ENCODE measurements at places on chromosomes 2 and 18.

GRCh38 chr2:29797916-29798315 lies 123.5 kb downstream of the ALK start:
- no peak for DNase-seq

- no peak for DNase-seq
Measured at GRCh38 chr2:240603846-240604245, 17.3 kb downstream of the CAPN10 start.

- peak; percentile 71 for DNase-seq
Measured at GRCh38 chr2:30421604-30422443, 25.2 kb upstream of the LCLAT1 start.

- DNase-seq: no peak
Measured at GRCh38 chr2:96158554-96158940, 13.3 kb upstream of the DUSP2 start.

DNA sequence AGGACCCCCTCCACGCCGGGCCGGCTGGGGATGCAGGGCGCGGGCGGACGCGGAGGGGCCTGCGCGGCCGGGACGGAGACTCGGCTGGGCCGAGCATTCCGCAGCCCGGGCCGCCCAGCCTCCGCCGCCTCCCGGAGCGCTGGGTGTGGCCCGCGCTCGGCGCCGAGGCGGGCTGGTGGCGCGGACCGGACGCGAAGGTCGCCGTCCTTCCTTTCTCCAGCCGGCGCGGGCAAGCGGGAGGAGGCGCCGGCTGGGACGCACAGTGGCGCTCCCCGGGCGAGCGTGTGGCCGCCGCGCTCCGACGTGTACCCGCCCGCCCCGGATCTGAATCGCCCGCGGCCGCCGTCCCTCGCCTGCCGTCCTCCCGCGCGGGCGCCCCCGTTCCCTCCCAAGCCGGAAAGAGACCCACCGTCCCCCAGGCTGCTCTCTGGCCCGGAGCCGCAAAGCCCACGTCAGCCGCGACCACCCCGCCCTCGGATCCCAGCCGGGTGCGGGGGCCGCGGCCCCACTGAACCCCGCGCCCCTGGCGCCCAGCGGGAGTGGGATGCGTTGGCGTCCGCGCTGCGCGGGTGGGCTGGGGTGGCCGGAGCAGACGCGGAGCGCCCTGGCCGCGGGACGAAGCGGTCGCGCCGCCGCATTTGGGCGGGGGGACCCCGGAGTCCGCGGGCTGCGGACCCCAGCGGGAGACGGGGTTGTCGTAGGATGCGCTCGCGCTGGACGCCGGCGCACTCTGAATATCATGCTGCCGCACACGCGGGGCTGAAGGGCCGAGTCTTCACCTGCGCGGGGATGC lies 634 bp downstream of the SPATS2L start:
- DNase-seq: no peak

GRCh38 chr2:137873536-137874244 lies 90.6 kb upstream of the HNMT start:
- no peak for DNase-seq

DNA sequence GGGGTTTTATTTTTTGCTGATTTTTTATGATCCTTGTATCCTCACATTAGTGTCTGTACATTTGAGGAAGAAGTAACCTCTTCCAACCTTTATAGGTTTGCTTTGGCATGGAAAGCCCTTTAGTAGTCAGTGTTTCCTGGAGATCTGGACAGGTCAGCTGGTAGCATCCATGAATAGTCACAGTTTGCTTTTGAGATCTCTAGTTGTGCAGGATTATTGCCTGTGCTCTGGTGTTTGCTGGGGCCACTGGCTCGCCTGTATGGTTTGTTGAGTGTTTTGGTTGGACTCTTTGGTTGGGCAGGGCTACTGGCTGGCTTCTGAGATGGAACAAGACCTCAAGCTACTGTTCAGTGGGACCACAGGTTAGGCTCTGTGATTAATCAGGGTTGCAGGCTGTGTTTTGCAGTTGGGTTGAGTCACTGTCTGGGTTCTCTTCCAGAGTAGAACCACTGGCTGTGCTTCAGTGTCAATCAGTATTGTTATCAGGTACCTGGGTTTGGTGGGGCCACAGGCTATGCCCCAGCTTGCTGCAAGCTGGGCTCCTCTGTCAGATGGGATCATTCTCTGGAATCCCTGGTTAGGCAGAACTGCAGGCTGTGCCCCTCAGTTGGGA lies 20.0 kb downstream of the SP140L start:
- no peak for DNase-seq

DNA sequence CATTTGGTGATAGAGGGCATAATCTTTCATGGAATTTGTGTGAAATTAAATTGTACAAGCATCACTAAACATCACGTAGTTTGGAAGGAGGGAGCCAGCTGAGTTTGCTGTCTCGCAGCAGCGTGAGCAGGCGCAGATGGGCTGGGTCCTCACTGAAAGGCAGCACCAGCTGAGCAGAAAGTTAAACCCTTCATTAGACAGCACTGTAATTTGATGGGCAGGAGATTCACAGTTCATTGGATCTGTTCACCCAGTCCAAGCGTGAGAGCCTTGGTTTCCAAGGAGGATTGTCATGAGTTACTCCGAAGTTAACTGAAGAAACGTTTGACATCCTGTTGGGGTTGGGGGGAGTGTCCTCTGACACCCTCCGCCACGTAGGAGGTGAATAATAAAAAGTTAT lies 89.8 kb upstream of the NFATC1 start:
- DNase-seq: no peak

- DNase-seq: no peak
Measured at GRCh38 chr2:21451403-21451802, 327.6 kb downstream of the TDRD15 start.

GRCh38 chr2:55157474-55157884 lies 74.6 kb downstream of the CLHC1 start:
- no peak for DNase-seq

DNA sequence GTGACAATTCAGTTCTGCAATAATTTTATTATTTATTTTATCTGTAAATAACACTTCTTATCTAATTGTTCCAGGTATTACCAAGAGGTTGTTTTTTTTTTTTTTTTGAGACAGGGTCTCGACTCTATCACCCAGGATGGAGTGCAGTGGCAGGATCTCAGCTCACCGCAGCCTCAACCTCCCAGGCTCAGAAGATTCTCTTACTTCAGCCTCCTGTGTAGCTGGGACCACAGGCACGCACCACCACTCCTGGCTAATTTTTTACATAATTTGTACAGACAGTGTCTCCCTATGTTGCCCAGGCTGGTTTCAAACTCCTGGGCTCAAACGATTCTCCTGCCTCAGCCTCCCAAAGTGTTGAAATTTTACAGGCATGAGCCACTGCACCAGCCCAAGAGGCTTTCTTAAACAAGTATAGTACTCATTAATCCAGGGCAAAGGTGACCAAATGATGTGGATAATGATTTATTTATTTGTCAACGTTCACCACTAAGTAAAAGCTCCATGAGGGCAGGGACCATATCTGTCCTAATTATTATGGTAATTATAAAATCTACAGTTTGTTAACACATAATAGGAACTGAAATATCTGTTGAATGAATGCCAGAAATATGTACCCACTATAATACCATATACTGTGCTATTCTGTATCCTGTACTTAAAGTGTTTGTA lies 12.0 kb downstream of the STK17B start:
- DNase-seq: no peak

DNA sequence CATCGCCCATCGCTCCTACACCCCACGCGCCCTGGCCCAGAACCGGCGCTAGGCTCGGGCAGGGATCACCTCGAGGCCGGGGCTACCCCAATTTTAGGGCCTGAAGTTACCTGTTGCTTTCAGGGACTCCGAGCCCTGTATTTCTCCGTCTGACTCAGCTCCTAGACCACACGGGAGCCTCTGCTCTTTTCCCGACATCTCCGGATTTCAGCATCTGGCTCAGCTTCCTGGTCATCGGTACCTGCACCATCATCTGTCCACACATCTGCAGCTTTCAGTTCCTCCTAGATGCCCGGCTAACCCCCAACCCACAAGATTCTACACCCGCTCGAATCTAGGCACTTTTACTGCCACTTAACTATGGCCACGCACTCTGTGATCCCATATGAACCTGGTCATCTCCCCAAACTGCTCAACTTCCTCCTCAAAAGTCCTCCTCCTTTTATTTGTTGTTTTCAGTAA lies 12.1 kb upstream of the HMSD start:
- DNase-seq: no peak

DNA sequence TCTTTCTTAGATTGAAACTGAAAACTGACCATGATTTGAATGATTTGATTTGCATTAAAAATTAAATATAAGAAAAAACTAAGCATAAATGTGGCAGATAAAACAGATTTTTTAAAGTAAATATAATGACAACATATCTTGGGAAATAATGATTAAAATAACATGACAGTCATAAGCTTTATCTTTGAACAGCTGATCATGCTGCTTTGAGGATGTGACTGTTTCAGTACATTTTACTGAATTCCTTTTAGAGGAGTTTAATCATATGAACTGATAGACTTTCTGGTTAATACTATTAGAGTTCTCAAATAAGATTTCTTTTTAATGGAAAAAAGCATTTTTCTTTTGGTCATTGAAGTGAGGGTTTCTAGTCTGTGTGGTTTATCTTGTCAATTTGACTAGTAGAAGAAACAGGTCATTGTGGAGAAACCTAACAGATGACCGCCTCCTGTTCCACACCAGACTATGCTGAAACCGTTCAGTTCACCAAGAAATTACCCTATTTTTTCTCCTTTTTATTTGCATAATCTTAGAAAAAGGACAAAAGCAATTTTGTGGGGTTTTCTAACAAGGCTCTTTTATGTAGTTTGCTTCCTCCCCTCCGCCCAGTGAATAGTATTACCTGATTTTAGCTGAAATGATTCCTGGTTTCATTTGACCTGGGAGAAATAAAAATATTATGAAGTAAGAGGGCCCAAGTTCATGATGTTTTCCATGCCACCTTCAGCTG lies 262.1 kb downstream of the PTGR3 start:
- DNase-seq: no peak

GRCh38 chr2:57990118-57990725 lies 56.4 kb upstream of the VRK2 start:
- no peak for DNase-seq

GRCh38 chr18:44709307-44710126 lies 28.8 kb downstream of the SETBP1 start:
- no peak for DNase-seq

GRCh38 chr18:40534723-40535122 lies 1420.3 kb upstream of the PIK3C3 start:
- DNase-seq: no peak

DNA sequence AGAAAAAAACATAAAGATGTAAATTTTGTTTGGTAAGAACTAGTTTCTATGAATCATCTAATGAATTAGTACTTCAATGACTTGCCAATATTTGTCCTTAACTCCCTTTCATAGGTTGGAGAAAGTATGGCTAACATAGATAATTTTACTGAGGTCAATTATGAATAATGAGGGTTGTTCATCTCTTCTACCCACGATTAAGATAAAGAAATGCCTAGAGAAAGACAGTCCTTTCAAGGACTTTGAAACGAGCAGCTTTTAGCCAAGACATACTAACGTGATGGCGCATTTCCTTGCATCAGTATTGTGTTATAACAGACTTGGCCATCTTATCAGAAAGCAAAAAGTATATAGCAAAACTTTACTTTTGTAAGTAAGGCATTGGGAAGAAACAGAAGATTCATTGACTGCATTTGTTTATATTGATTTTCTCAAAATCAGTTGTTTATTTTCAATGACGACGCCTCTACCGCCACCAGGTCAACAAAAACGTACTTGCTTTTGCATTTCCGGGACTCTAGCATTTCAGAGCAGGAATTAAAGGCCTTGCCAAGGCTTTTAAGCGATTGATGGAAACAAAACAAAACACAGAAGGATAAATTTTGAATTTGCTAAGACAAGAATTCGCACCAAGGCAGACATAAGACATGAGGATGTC lies 961 bp downstream of the RBM43 start:
- DNase-seq: no peak

- DNase-seq: no peak
Measured at GRCh38 chr2:70728128-70728527, 39.9 kb downstream of the ADD2 start.

GRCh38 chr2:72668647-72669046 lies 157.2 kb downstream of the EXOC6B start:
- no peak for DNase-seq

DNA sequence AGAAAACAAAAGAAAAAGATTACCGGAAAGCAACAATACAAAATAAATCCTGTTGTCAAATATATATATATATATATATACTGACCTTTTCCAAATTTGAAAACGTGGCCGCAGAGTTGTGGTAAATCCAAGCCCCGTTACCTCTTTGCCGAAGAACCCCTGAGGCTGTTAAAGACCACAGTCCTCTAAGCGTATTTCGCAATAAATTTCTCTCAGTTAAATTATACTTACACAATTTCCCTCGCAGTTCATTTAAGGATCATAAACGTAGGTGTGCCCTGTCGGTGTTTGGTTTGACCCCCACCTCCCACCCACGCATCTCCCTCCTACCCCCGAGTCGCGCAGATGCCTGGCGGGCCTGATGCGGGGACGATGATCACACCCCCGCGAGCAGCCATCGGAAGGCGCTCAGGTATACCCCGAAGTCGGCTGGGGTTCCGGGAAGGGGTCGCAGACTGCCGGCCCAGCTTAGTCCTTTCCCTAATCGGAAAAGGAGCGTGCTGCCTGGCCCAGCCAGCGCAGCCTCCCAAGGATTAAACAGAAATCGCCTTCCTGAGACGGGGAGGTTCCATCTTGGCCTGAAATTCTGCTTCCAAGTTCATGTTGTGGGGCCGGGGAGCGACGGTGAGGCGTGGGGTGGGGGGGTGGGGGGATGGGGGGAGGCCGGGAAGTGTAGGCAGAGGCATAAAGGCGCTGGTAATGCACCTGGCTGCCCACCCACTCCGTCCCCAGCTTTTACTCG lies 2.9 kb upstream of the MEIS1 start:
- no peak for DNase-seq

- DNase-seq: no peak
Measured at GRCh38 chr18:44849361-44849760, 168.7 kb downstream of the SETBP1 start.

GRCh38 chr2:156472686-156473085 lies 36.5 kb downstream of the GPD2 start:
- DNase-seq: no peak

- DNase-seq: no peak
Measured at GRCh38 chr2:65565681-65566080, 133.3 kb upstream of the SPRED2 start.

DNA sequence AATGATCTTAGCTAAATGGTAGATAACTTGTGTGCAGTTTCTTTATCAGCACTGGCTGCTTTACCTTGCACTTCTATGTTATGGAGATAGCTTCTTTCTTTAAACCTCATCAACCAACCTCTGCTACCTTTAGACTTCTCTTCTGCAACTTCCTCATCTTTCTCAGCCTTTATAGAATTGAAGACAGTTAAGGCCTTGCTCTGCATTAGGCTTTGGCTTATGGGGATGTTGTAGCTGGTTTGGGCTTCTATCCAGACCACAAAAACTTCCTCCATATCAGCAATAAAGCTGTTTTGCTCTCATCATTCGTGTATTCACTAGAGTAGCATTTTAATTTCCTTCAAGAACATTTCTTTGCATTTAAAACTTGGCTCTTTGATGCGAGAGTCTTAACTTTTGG lies 123.7 kb downstream of the PIK3C3 start:
- peak; percentile 49 for DNase-seq
